Stimulated activated CD8-positive, alpha-beta memory T cell treated with anti-CD3 and anti-CD28 coated beads, Interleukin-7, amount 100 ng/mL, for 24 hours (primary cell): ENCODE measurements at places on chromosomes 16 and 17.

DNA sequence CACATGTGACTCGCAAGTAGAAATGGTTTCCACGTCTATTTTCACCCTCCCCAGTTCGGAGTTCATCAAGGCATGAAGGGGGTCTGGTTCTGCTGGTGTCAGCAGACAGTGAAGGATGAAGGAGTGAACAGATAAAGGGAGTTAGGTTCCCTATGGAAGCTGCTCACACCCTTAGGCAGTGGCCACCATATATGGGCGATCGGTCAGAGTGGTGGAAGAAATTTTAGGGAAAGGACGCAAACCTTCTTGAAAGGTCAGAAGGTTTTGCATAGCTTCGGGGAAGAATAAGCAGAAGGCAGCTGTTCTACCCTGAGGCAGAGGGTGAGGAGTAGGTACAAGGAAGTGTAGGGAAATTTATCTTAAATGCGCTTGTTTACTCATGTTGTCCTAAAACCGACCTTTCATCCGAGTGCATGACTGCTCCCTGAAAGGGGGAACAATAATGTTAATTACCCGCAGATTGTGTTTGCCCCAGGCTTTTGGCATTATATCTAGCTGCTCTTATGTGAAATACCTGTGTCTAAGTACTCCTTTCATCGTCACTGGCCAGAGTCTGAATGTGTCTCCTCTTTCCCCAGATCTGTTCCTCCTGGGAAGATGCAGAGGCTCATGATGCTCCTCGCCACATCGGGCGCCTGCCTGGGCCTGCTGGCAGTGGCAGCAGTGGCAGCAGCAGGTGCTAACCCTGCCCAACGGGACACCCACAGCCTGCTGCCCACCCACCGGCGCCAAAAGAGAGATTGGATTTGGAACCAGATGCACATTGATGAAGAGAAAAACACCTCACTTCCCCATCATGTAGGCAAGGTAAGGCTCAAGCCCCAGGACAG lies 12.5 kb downstream of the CDH5 start:
- DNase-seq, result no peak

GRCh38 chr16:66039793-66040192 lies 326.7 kb upstream of the CDH5 start:
- DNase-seq, result no peak

DNA sequence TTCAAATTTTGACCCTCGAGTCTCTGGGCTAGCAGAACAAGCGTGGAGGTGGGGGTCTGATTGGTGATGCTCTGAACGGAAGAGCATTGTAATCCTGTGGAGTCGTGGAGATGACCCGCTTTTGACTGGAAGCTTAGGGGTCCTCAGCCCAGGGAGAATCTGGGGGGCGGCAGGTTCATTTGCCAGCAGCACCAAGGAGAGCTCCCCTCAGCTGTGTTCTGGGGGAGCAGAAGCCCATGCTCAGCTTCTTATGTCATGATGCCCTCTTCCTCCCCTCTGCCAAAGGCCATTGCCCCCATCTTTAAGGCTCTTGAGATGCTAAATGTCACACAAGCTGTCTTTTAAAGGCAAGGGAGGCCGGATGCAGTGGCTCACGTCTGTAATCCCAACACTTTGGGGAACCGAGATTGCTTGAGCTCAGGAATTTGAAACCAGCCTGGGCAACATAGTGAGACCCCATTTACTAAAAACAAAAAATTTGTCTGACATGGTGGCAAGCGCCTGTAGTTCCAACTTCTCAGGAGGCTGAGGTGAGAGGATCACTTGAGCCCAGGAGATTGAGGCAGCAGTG lies 19.3 kb downstream of the LDHD start:
- DNase-seq, result no peak

DNA sequence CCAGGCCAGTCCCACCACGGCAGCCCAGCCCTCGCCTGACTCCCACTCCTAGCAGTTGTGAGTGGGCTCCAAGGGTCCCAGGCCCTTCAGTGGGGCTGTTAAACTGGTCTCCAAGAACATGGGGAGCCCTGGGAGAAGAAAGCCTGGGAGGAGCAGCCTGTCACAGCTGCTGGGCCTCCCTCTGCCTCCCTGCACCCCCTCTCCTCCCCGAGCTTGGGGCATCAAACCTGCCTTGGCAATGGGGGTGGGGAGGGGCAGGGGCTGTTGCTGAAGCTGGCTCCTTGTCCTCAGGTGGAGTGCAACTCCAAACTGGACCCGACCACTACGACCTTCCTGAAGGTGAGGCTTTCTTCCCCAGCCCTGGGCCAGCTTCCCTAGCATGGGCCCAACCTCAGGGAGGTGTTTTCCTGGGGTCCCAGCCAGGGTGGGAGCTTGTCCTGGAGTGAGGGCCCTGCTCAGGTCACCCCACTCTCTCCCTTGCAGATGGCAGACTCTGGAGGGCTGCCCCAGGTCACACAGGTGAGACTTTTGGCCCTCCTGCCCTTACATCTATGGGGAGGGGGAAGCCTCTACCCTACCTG lies 6.6 kb upstream of the SETD6 start:
- DNase-seq, result no peak

DNA sequence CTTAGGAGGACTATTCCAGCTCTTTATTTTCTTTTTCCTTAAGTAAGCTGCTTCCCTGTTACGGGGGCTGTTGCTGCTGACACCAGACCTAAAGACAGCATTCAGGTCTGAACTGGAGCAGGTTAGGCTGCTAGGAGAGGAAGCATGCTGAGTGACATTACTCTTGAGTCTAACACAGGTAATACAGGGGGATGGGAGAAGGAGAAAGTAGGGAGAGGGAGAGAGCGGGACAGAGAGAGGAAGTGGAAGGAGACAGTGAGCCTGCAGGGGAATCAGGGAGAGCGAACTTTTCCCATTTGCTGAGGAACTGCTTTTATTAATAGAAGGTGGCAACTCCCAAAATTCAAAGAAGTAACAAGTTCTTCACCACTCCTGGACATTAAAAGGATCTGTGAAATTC lies 130.9 kb downstream of the PARN start:
- no peak for DNase-seq

DNA sequence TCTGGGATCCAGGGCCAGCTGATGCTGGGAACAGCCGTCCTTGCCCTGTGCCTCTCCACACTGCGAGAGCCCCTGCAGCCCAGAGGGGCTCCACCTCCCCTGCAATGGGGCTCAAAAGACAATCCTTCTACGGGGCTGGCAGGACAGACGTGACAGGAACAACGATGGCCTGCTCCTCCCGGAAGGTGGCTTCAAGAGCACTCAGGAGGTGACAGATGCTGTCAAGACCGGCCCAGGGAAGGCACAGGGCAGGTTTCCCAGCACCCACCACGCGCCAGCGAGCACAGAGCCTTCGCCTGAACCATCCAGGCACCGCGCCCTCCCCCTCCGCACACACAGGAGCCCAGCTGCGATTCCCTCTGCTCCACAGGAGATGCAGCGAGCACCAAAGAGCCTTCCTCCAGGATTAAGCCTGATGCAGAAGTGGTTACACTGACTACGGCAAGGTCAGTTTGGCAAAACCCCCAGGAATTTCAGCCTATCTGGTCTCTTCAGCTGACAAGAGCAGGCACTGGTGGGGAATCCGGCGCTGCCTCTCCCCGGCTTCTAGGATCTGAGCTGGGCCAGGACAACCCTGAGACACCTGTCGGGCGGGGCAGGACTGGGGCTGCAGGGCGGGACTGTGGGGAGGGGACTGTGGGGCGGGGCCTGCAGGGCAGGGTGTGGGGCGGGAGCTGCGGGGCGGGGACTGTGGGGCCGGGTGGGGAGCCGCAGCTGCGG lies 103.4 kb downstream of the ZNF778 start:
- DNase-seq, result no peak

- DNase-seq, result no peak
Observed at GRCh38 chr17:17964710-17965109, 7.5 kb downstream of the TOM1L2 start.

DNA sequence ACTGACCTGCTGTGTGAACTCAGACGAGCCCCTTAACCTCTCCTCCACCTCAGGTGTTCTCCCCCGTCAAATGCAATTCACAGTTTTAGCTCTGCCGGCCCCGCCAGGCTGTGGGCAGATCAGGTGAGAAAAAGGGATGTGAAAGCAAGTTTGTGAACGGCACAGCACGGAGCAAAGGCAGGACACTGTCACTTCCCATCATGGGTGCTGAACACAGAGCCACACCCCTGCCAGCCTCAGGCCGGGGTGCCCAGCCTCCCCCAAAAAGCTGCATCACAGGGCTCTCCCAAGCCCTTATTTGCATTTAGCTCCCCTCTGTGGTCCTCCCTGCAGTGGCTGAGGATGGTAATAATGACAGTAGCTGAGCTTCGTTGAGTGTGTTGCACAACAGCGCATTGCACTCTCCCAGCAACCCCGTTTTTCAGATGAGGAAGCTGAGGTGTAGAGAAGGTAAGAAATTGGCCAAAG lies 88.8 kb upstream of the TNRC6C start:
- no peak for DNase-seq

- no peak for DNase-seq
Observed at GRCh38 chr17:13087802-13088201, 70.0 kb upstream of the ELAC2 start.

DNA sequence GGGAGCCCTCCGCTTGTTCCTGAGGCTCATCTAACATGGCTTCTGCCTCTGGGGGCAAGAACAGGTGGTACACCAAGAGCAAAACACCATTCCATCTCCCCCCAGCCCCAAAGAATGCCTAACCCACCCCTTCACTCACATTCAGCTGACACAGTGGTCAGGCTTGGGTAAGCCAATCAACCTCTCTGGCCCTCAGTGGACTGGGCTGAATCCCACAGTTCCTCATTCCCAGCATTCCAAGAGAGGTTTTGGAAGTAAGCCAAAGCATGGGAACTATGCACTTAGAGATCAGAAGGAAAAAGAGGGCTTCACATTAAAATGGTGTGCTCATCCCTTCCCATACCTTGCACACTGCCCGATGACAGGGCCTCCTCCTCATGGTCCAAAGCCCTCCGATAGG lies 7.8 kb downstream of the PIGS start:
- DNase-seq, result no peak

GRCh38 chr16:56591377-56592060 lies 2.2 kb downstream of the MT3 start:
- no peak for DNase-seq

GRCh38 chr17:72145962-72146361 lies 25.1 kb downstream of the SOX9 start:
- DNase-seq, result no peak

DNA sequence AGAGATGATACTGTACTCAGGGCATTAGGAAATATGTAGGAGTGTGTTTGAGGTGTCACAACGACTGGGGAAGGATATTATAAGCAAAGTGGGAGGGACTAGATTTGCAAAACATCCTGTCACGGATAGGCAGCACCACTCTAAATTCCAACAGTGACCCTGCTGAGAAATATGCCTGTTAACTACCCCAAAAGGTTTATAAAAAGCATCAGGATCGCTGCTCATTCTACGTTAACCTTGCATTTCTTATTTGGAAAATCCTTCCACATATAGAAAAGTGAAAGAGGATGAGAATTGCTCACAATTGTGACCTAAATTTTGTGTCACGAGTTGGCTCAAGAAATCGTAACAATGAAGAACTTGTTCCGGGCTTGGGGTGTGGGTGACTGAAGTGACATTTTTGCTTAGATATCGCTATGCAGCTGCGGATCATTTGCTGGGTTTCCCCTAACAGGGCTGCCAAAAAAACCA lies 51.6 kb downstream of the N4BP1 start:
- DNase-seq, result no peak

DNA sequence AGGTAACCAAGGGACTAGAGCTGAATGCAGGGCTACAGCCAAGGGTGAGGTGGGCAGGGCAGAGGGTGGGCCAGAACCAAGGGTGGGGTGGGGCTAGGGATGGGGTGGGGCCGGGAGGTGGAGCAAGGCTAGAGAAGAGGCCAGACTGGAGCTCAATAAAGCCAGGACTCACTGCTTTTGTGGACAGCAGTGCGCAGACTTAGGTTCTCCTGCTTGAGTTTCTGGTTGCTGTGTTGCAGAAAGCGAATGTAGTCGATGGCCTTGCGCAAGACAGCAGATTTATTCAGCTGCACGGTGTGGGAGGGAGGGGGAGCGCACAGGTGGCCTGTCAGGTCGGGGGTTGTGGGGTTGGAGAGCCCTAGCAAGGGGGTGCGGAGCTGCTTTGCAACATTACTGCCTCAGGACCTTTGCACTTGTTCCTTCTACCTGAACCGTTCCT lies 18.7 kb downstream of the SREBF1 start:
- no peak for DNase-seq

- no peak for DNase-seq
Observed at GRCh38 chr16:31458073-31458843, 1.0 kb upstream of the ARMC5 start.

DNA sequence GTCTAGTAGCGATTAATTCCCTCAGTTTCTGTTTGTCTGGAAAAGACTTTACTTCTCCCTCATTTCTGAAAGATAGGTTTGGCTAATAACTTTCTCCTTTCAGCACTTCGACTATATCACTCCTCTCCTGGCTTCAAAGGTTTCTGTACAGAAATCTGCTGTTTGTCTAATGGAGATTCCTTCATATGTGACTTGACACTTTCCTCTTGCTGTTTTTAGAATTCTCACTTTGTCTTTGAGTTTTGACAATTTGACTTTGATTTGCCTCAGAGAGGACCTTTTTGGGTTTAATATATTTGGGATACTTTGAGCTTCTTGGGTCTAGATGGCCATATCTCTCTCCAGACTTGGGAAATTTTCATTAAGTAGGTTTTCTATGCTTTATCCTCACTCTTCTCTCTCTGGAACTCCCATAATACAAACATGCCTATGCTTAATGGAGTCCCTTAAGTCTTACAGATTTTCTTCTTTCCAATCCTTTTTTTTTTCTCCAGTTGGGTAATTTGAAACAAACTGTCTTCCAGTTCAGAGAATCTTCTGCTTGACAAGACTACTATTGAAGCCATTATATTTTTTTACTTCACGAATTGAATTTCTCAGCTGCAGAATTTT lies 7.8 kb upstream of the PRSS21 start:
- no peak for DNase-seq

- no peak for DNase-seq
Observed at GRCh38 chr16:66894948-66895688, 14.8 kb downstream of the PDP2 start.

- no peak for DNase-seq
Observed at GRCh38 chr16:58415003-58415402, 22.7 kb downstream of the GINS3 start.
